ENCODE measurements at places on chromosomes 3 and 15.

GRCh38 chr3:158110658-158111018 lies 749 bp downstream of the RSRC1 start:
- no peak for DNase-seq

DNA sequence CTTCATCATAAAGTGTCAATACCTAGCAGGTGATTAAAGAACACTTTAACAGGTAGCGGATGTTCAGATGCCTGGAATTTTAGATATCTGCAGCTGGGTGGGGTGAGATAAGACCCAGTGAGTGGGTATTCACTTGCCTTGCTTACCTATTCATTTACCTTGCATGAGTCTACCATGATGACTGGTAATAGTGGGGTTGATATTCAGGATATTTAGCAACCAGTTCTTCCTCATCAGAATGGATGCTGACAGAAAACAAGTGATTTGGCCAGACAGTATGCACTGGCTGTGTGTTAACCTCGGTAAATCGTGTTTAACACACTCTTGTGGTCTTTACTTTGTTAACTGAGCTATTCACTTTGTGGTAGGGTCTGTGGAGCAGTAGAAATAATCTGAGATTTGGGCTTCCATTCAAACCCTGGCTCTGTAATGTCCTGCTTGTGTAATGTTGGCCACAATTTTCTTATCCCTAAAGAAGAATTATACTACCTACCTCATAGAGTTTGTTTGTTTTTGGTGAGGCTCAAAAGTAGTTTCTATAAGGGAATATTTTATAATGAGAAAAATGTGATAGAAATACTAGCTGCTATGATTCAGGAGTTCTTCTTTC lies 391.9 kb upstream of the TBL1XR1 start:
- no peak for DNase-seq

DNA sequence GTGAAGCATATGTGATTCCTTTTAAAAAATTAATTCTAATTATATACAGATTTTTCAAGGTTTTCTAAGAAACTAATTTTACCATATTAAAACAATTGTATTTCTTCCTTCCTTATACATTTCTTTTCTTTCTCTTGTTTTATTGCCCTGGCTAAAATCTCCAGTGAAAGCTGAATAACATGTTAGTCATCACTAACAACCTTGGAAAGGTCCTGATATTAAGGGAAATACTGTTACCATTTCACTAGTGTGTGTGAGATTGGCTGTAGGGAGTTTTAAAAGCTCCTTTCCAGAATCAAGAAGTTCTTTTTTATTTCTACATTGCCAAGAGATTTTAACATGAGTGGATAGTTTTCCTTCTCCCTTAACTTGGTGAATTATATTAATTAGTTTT lies 229.7 kb upstream of the EIF1B start:
- DNase-seq: no peak

GRCh38 chr15:70478251-70478990 lies 284.9 kb downstream of the UACA start:
- no peak for DNase-seq

- no peak for DNase-seq
Measured at GRCh38 chr3:112793326-112794081, 53.2 kb downstream of the CD200R1L start.
